GM20000 (cell line): ENCODE measurements at places on chromosomes 11 and 22.

DNA sequence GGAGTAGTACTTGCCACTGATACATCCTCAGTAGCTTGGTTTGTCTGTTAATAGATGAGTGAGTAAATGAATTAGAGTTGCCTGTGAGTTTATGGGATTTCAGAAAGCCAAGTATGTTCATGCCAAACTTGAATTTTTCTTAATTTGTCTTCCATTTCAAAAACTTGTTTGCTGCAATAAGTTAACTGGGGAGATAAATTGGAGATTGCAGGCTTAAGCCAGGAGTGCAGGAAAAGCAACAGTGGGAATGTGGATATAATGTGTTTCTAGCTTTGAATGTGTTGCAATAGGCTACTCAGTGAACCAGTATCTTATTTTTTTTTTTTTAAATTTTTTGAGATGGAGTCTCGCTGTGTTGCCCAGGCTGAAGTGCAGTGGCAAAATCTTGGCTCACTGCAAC, 8.2 kb downstream of the OSBP2 start:
- DNase-seq = no peak

DNA sequence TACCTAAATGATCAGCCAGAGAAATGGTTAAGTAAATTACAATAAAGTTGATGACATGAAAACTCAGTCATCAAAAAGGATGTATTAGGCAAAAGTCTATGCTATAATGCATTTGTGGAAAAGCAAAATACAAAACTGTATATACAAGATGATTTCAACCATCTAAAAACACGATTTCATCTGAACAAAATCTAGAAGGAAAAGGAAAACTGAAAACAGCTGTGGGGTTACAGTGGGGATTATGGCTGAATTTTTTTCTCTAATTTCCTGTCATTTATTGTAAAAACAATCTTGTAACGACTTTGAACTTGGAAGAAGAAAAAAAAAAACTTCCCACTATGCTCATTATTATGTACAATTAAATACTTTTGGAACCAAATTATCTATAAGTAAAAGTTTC, 30.3 kb downstream of the CHEK2 start:
- DNase-seq = no peak

GRCh38 chr11:91926965-91927364, 297.7 kb upstream of the FAT3 start:
- no peak for DNase-seq

- DNase-seq = no peak
Observed at GRCh38 chr11:117833401-117833891, 8.9 kb upstream of the FXYD2 start.

- DNase-seq = no peak
Observed at GRCh38 chr11:115684699-115685098, 180.5 kb upstream of the CADM1 start.

DNA sequence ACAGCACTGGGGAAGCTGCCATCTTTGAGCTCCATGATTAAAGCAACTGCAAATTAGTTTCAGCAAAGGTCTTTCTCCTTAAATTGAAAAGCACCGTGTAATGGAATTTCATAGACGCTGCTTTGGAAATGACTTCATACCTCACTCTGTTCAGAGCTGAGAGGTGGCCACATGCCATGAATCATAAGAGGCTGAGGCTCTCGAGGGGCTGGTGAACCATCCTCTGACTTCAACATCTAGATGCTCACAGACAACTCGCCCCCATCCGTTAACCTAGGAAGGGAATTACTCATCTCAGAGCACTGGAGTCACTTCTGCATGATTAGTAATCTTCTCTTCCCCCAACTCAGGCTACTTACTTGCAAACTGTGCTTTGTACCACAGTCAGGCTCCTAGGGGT, 122.3 kb downstream of the RCN1 start:
- no peak for DNase-seq

- no peak for DNase-seq
Observed at GRCh38 chr11:84833488-84834088, 793.6 kb downstream of the DLG2 start.

GRCh38 chr22:44729391-44730021, 22.9 kb upstream of the ARHGAP8 start:
- DNase-seq = no peak

GRCh38 chr11:43574949-43575912, 105.3 kb upstream of the HSD17B12 start:
- DNase-seq = peak; percentile 42

DNA sequence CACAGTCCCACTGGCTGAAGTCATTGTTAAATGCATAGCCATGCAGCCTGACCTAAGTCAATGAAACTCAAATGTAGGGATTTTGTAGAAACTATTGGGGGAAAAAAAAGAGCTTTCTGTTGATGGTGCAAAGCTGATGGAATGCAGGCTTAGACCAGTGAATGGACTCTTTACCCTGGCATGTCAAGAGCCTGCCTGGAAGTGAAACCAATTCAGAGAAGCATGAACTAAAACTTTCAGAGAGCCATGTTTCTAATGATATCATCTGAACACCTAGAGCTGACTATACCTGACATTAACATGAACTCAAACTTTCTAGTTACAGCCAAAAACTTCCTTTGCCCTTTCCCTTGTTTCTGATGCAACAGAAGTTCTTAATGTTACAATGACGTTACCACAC, 89.0 kb downstream of the APIP start:
- no peak for DNase-seq

DNA sequence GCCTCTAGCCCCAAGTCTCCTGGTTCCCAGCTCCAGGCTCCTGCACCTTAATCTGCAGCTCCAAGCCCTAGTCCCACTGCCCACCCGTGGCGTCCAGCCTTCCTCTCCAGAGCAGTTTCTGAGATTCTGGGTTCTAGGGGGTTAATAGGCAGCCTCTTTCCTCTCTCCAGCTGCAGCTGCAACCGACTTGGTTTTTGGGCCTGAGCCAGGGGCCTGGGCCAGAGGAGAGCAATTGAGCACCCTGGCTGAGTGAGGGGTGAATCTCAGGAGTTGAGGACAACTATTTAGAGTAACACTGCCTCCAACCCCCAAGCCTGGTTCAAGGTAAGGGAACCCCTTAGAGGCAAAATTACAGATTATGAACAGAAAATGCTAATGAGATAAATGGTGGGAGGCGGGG, 9.0 kb upstream of the CHRM1 start:
- no peak for DNase-seq

GRCh38 chr11:82995754-82996398, 75.8 kb downstream of the RAB30 start:
- DNase-seq = peak; percentile 37

- peak; percentile 72 for DNase-seq
Observed at GRCh38 chr11:46352063-46352841, 5.0 kb downstream of the DGKZ start.

- peak; percentile 66 for DNase-seq
Observed at GRCh38 chr11:122808478-122808869, 29.8 kb upstream of the CRTAM start.

DNA sequence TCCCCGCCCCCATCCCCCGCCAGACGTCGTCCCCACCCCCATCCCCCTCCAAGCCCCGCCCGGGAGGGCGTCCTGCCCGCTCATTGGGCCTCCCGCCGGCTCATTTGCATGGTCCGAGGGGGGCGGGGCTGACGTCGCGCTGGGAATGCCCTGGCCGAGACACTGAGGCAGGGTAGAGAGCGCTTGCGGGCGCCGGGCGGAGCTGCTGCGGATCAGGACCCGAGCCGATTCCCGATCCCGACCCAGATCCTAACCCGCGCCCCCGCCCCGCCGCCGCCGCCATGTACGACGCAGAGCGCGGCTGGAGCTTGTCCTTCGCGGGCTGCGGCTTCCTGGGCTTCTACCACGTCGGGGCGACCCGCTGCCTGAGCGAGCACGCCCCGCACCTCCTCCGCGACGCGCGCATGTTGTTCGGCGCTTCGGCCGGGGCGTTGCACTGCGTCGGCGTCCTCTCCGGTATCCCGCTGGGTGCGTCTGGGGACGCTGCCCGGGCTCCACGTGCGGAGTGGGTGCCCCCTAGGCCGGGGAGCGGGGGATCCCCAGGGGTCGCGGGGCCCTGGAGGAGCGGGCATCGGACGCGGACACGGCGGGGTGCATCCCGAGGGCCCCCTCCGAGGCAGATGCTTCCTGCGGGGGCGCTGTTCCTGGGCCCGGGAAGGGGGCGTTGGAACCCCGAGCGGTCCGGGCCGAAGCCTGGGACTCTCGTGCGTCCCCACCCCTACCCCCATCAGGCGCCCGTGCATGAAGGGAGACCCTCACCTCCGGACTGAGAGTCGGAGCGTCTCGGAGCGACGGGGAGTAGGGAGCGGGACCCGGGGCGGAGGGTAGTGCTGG, at the start of gene PNPLA3:
Gene PNPLA3 (plus strand): TSS at position 175 of the 834 bp plus-strand sequence. CDS start 107 bp downstream, at position 282.
- DNase-seq = peak; percentile 88

DNA sequence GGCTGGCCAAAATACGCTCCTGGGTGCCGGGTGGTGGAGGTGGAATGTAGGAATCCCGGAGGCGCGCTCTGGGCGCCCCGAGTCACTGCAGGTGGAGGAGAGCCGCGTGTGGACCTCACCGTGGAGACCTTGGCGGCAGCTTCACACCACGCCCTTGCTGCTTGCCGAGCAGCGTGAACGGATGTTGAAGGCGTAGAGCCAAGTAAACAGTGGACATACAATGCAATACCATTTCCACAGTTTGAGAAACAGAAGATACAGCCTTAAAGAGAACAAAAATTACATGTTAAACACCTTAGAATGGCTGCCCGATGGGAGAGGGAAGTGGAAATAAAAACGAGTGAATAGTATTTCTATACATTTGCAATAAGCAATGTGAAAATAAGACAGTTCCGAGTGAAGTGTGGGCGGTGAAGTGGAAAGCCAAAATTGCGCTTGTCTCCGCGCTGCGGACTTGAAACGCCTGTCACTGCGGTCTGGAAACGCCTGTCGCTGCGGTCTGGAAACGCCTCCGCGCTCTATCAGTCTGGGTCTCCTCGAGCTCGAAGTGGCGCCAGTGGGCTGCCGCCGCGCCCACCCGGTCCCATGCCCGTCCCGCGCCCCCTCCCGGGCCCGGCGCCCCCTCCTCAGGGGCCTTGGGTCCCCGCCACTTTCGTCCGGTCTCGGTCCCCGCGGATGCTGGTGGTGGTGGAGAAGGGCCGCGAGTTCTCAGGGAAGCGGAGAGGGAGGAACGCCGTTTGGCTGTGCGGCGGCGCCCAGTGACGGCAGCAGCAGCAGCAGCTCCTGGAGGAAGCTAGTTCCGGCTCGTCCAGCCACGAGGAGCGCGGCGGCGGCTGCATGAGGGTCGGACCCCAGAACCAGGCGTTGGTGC, 1.6 kb downstream of the NCR3LG1 start:
- peak; percentile 68 for DNase-seq

GRCh38 chr11:23555085-23555484, 694.8 kb upstream of the CCDC179 start:
- DNase-seq = no peak

GRCh38 chr11:118211006-118211405, 13.8 kb downstream of the JAML start:
- DNase-seq = no peak

- peak; percentile 50 for DNase-seq
Observed at GRCh38 chr11:111586388-111586831, 15.8 kb upstream of the SIK2 start.

DNA sequence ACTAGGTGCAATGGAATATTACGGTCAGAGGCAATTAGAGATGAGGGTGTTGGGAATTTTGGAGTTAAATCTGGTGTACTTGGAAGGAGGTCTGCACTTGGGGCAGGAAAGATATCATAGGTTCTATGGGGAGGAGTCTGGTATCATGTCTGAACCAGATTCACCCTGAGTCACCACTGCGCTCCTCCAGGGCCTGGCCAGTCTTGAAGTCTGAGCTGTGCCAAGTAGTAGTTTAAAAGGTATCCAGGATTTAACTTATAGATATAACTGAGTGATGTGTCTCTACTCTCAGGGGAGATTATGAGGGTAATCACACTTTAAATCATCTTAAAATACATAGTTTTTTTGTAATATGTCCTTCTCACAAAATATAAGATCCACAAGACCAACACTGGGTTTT, 6.6 kb downstream of the CNGA4 start:
- no peak for DNase-seq

GRCh38 chr22:33909911-33910310, 10.4 kb downstream of the LARGE1 start:
- DNase-seq = no peak

GRCh38 chr11:44116234-44116830, 20.9 kb downstream of the EXT2 start:
- DNase-seq = no peak

DNA sequence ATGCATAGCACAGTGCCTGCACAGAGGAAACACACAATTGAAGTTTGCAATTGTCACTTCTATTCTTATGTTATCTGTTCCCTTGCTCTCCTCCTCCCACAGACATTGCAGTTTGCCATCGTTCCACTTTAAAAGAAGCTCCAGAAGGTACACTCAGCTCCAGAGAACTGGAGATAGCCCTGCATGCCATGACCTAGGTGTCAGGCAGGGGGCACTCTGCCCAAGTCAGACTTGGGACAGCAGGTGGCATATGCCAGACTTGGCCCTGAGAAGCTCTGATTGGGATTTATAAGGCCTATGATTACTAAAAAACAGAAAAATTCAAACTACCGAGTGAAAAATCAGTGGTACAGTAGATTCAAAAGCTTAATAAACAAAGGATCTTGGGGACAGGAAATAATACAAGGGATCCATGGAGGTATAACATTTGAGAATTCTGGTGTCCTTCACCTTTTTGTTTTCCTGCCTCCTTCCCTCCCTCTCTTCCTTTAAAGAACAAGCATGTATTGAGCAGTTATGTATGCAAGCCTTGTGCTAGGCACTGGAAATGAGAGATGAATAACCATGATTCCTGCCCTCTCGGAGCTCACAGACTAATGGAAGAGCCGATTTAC, 40.0 kb downstream of the TENM4 start:
- DNase-seq = peak; percentile 32

- DNase-seq = no peak
Observed at GRCh38 chr11:133943950-133944698, 12.6 kb downstream of the IGSF9B start.

- no peak for DNase-seq
Observed at GRCh38 chr11:45513821-45514340, 151.5 kb downstream of the CHST1 start.

- no peak for DNase-seq
Observed at GRCh38 chr22:47067911-47068625, 305.6 kb downstream of the TBC1D22A start.

DNA sequence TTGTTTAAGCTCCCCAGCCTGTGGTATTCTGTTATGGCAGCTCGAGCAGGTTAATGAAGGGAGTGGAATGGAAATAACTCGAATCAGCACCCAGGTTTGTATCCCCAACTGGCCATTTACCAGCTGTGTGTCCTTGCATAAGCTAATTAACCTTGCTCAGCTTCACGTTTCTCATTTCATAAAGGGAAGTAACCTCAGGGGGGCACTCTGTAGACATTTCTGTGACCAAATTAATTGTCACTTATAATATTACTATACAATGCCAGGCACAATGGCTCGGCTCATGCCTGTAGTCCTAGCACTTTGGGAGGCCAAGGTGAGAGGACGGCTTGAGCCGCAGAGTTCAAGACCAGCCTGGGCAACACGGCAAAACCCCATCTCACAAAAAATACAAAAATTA, 13.8 kb downstream of the ADA2 start:
- no peak for DNase-seq
